ENCODE measurements at places on chromosomes 1 and 21.

DNA sequence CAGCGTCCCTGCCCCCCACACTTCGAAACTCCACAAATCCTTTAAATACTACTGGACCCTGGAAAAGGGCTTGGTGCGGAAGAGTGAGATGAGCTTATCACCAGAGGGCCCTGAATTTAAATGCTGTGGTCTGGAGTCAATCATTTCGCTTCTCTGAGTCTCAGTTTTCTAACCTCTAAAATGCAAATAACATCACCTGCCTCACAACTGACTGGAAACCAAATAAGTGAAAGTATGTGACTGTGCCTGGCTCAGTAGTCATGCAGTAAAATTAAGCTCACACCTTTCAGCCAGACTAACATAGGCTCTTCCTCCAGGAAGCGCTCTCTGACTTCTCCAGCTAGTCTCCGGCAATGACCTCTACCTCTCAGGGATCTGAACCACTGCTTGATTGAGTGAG lies 4.2 kb downstream of the GJA4 start:
- DNase-seq, result no peak

- no peak for DNase-seq
These were observed 23.5 kb upstream of the C1QA start for GRCh38 chr1:22612671-22613571.

DNA sequence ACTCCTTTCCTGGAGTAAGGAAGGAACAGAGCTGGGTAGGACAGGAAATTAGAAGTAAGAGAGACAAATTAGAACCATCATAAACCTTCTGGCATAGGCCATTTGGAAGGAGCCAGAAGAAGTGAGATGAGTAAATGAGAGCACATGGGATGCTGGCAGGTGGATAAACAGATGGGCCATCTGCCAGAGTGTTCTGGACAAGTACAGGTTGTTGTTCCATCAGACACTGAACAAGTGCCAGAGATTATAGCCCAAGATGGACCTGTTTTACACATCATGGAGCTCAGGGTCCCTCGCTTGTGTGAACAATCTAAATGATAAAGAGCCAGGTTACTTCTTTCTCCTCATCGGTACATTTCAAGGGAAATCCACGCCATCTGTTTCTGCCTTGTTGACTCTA lies 200.3 kb downstream of the HHIPL2 start:
- no peak for DNase-seq

DNA sequence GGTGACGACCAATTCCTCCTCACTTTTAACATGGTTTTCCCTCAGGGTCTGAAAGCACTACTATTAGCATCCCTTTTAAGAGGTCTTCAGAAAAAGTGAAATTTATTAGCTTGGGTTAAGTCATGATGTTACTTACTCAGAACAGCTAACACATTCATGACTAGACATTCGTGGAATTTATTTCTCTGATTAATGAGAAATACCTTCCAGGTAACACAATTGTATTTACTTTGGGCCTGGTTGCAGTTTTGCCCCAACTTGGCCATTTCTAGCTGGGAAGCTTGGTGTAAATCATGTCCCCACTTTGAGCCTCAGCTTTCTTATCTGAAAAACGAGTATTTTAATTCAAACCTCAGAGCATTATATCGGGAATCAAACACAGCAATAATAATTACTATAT lies 119.2 kb upstream of the SPATA6 start:
- DNase-seq, result no peak

- no peak for DNase-seq
These were observed 18.9 kb downstream of the MFAP2 start for GRCh38 chr1:16961297-16962133.

DNA sequence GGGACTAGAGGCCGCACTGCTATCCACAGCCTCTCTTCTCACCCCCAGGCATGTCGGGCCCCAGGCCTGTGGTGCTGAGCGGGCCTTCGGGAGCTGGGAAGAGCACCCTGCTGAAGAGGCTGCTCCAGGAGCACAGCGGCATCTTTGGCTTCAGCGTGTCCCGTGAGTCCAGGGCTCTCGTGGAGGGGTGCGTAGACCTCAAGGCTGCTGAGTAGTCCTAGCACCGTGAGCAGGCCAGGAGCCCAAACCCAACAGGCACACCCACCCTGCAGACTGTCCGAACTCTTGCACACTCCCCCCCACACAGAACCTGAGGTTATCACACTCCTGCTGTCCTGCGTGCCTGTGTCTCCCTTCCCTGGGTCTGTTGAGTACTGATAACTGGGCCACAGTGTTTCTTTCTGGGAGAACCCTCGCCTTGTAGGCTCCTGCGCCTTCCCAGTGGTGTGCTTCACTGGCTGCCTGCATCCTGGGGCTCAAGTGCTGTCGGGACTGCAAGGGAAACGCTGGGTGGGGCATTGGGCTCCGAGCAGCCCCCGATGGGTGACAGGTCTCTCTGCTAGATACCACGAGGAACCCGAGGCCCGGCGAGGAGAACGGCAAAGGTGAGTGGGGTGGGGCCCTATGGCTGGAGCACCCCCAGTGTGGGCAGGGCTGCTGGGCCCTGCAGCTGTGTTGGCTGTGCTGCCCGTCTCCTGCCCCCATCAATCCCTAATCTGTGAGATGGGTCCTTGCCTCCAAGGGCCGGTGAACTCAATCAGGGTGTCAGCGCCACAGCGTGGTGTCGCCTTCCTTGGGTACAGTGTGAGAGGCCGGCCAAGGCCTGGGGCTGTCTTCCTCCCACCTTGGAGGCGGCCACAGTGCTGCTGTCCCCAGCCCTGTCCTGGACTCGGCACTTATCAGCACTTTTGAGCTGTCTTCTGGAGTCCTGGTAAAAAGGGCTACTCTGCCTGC lies 4.0 kb upstream of the GJC2 start:
- no peak for DNase-seq

DNA sequence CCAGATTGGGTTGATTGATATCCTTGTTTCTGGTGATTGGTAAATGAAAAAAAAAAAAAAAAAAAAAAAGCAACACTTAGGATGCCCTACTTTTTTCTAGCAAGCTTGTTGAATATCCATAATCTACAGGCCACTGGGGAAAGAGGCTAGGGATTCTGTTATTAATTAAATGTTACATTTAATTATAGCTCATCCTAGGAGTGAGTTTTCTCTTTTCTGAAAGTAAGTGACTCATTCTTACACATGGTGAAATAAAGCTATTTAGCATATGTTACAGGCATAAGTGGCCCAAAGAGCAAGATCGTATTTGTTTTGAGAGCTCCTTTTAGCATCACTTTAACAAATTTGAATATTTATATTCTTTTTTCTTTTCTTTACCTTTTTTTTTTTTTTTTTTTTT lies 94.5 kb downstream of the FNBP1L start:
- DNase-seq, result no peak

- no peak for DNase-seq
These were observed 43.8 kb downstream of the RBM11 start for GRCh38 chr21:14259747-14260146.

DNA sequence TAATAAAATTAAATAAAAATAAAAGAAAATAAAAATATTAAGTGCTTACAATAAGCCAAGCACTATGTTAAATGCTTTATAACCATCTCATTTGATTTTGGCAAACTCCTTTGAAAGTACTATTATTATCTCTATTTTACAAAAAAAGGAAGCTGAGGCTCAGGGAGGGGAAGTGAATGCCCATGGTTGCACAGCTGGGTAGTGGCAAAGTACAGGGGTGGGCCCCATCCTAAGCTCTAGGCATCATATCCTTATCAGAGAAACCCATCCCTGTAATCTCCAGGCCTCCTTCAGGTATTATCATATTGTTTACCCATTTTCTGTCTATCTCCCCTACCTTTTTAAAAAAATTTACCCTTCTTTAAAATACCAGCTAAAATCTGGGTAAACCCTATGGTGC lies 2.3 kb upstream of the MED18 start:
- DNase-seq, result no peak

DNA sequence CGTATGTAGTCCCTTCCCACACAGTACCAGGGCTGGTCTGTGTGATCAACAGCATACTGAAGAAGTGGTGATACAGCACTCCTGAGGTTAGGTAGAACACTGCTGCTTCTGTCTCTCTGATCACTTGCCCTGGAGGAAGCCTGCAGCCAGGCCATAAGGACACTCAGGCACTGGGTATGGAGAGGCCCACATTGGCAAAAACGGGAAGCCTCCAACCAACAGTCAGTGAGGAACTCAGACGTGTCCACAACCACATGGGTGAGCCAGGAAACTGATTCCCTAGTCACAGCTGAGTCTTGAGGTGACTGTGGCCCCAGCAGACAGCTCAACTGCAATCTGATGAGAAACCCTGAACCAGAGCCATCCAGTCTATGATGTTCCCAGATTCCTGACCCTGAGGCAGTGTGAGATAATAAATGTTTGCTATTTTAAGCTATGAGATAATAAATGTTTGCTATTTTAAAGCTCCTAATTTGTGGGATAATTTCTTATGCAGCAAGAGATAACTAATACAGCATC lies 62.5 kb downstream of the COQ8A start:
- DNase-seq, result no peak

DNA sequence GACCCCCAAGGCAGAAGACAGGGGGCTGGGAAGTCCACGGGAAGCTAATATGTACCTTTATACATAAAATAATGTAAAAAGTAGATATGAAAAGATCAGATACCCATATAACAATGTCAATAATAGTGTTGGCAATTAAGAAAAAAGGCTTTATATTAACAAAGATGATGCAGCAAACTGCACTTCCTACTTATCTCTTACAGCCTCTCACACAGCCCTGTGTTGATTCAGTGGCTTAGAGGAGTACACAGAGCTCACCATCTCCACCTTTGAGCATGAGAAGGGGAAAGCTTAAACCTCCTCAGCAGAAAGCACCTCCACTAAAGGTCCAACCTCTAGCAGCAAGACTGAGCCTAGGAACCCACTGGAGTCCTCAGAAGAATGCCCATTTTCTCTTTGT lies 7.2 kb upstream of the VSIG8 start:
- no peak for DNase-seq

DNA sequence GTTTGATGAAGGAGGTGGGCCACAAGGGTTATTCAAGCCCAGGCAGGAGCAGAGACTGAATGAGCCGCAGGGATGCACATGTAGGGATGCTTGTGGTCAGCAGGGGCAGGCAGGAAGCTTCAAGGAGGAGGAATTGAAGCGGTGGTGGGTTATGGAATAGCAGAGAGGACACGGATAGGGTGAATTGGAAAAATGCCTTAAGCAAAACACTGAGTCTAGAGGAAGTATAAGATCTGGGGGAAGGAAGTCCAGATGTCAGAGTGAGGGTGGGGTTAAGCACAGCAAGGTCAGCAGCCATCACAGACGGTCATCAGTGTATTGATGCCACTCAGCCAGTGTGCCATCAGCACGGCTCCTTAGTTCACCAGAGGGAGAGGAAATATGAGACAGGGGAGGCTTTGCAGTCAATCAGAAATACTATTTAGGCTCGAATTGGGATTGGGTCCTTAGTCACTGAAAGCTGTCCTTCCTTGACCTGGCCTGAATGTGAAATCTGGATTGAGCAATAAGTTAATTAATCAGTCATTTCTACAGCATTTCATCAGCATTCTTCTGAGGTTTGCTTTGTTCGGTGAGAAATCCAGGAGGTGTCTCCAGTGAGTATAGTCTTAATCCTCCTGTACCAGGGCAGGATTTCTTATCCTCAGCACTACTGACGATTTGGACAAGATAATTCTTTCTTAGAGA lies 6.0 kb upstream of the LCE1F start:
- no peak for DNase-seq

- DNase-seq, result no peak
These were observed 8.8 kb downstream of the ZNF683 start for GRCh38 chr1:26363549-26364448.

DNA sequence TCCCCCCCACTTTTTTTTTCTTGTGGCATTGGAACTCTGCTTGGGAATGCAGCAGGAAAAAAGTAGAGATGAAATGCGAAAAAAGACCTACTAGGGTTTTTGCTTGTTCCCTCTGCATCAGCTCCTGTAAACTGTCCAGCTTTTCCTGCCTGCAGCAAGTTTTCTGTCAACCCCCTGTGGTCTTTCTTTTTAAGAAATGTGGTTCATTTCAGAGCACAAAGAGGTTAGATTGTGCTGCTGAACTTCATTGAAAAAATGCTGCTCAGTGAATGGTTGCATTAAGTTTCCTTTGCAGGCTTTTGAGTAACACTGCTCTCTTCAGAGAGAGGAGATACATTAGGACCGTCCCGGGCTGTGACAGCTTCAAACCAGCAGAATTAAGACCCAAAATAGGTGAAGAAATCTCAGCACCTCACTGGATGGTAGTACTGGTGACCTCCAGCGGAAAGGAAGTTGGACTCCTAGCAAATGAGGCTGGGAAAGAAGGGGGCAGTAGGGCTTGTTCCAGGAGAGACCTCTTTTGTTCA lies 80.7 kb downstream of the NDUFS5 start:
- DNase-seq, result no peak

Measured in anterior cingulate cortex (tissue), 58 donors.